ENCODE measurements at places on chromosomes 5 and 9. TPM values are rescaled to one million over a fixed set of nuclear protein-coding genes. Genes with fewer than 3 reads are reported as not detected.

- H3K27me3 ChIP-seq: no peaks in the 10 kb centered on the region
- H3K4me3 ChIP-seq: peak within 1 kb of the TSS; percentile 77
- H3K36me3 ChIP-seq: no peaks in the 10 kb centered on the region
- H3K27ac ChIP-seq: peak within 1 kb of the TSS; percentile 75
- H3K4me1 ChIP-seq: peaks cover 6% of the 10 kb centered on the region
- peak; percentile 78 for DNase-seq
Observed at GRCh38 chr5:178859625-178860521, at the start of gene ZNF354B. TSS of gene ZNF354B (plus strand) at chr5:178859953. CDS start at chr5:178861048, 1,095 bp downstream.

- H3K4me3 ChIP-seq: no peak overlapping the region
- no peak for DNase-seq
- peaks cover 10% of the 10 kb centered on the region for H3K4me1 ChIP-seq
Observed at GRCh38 chr5:133110709-133111108, 58.9 kb downstream of the HSPA4 start.

GRCh38 chr9:98635374-98635773 lies 73.4 kb downstream of the GABBR2 start:
- no peaks in the 10 kb centered on the region for H3K4me1 ChIP-seq
- DNase-seq: no peak
- H3K4me3 ChIP-seq: no peak overlapping the region
- no peak overlapping the region for H3K27ac ChIP-seq
- H3K27me3 ChIP-seq: no peaks in the 10 kb centered on the region

GRCh38 chr9:1938675-1939170 lies 76.4 kb upstream of the SMARCA2 start:
- H3K4me1 ChIP-seq: no peaks in the 10 kb centered on the region

DNA sequence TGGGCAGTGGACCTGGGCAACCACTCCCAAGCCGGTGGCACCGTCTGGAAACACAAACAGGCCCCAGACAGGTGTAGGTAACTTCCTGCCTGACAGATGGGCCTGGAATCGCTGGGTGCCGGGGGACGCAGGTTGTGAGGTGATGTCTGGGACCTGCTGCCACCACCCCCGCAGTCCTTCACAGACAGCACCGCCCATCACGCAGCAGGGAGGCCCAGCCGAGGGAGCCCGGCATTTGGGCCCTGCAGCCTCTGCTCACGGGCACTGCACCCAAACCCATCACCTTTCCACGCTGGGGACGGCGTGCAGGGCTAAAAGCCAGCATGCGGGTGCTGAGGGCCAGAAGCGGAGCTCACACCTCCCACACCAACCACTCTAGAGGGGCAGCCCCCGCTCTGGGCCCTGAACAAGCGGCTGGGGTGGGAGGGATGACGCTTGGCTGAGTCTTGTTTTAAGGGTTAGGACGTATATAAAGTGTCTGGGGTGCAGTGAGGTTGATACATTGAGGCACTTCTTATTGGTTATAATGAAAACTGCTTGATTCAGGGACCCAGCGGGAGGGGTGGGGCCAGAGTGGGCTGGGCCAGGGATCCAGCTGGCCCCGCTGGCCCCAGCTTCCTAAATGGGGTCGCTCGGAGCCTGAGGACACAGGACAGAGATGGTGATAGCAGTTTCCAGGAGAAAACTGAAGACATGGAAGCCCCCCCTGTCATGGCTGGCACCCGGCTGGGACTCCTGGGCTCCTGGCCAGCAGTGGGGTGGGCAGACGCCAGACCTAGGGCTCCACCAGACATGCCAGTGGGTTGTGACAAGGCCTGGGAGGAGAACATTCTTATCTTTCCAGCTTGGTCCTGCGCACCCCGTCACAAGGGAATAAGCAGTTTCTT lies 11.3 kb downstream of the MYMK start:
- DNase-seq: no peak
- peaks cover 4% of the 10 kb centered on the region for H3K4me1 ChIP-seq
- no peak overlapping the region for H3K4me3 ChIP-seq
- no peaks in the 10 kb centered on the region for H3K27me3 ChIP-seq
- no peak overlapping the region for H3K27ac ChIP-seq

GRCh38 chr9:8237096-8237495 lies 437.5 kb upstream of the DMAC1 start:
- no peaks in the 10 kb centered on the region for H3K4me1 ChIP-seq
- no peaks in the 10 kb centered on the region for H3K27me3 ChIP-seq
- H3K4me3 ChIP-seq: no peak overlapping the region
- no peak overlapping the region for H3K27ac ChIP-seq
- no peak for DNase-seq

- H3K4me1 ChIP-seq: peaks cover 11% of the 10 kb centered on the region
- DNase-seq: peak; percentile 16
- no peak overlapping the region for H3K27ac ChIP-seq
- no peaks in the 10 kb centered on the region for H3K36me3 ChIP-seq
Observed at GRCh38 chr5:113293068-113293974, 141.5 kb downstream of the TSSK1B start.

DNA sequence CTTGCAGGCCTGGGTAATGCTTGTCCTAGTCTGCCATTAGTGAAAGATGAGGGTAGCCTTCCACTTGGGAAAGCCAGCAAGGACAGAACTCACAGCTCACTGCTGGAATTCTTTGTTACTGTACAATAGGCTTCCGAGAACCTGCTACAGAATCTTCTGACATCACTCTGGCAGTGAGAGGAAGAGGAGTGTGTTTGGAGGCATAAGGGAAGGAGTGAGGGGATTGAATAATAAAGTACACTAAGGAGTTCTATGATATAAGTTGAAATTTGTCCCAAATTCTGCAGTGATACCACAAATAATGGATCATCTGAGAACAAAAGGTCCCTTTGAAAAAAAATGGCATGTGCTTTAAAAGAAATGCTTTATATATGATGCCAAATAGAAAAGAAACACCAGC lies at the start of gene SPATA9:
SPATA9 (minus strand) TSS at position 101 of the 400 bp plus-strand sequence. CDS start 137 bp downstream, outside the sequence.
- no peak within 1 kb of the TSS for H3K4me3 ChIP-seq
- DNase-seq: no peak
- no peaks in the 10 kb centered on the region for H3K36me3 ChIP-seq
- no peak within 1 kb of the TSS for H3K27ac ChIP-seq
- no peaks in the 10 kb centered on the region for H3K27me3 ChIP-seq
- H3K4me1 ChIP-seq: no peaks in the 10 kb centered on the region

GRCh38 chr9:69936427-69936826 lies 107.2 kb upstream of the MAMDC2 start:
- H3K4me1 ChIP-seq: no peaks in the 10 kb centered on the region
- no peaks in the 10 kb centered on the region for H3K27me3 ChIP-seq
- no peak for DNase-seq
- H3K4me3 ChIP-seq: no peak overlapping the region

DNA sequence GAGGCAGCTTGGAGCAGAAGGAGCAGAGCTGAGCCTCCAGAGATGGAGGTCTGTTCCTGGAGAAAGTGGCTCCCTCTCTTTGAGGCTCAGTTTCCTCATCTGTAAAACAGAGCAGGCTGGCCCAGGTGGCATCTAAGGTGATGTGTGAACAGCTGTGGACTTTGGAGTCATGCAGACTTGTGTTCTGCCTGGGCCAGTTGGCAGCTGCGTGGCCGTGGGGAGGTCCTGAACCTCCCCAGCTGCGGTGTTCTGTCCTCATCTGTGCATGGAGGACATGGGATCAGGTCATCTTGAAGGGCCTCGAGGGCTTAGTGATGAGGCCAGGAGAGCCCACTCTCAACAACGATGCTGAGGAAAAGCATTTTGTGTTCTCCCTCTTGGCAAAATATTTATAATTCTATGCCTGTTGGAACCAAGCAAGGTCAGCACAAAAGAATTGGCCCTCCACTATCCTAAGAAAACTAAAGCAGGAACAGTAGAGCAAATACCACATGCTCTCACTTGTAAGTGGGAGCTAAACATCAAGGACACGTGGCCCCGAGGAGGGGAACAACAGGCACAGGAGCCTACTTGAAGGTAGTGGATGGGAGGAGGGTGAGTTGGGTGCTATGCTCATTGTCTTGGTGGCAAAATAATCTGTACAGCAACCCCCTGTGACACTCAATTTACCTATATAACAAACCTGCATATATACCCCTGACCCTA lies 63.2 kb upstream of the COL15A1 start:
- no peak overlapping the region for H3K27ac ChIP-seq
- no peaks in the 10 kb centered on the region for H3K27me3 ChIP-seq
- no peaks in the 10 kb centered on the region for H3K36me3 ChIP-seq
- no peak for DNase-seq

- no peak for DNase-seq
- H3K4me3 ChIP-seq: no peak overlapping the region
- no peaks in the 10 kb centered on the region for H3K4me1 ChIP-seq
- H3K36me3 ChIP-seq: no peaks in the 10 kb centered on the region
Observed at GRCh38 chr5:126694403-126694802, 82.5 kb upstream of the LMNB1 start.

DNA sequence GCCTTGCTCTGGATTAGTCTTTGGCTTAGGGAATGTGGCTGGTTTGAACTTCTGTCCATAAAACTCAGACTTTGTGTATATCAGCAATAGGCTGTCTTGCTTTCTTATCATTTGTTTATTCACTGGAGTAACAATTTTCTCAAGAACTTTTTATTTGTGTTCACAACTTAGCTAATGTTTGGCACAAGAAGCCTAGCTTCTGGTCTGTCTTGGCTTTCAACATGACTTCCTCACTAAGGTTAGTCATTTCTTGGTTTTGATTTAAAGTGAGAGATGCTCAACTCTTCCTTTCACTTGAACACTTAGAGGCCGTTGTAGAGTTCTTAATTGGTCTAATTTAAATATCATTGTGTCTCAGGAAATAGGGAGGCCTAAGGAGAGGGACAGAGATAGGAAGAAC lies 4.9 kb downstream of the FBXO38 start:
- H3K36me3 ChIP-seq: no peaks in the 10 kb centered on the region
- H3K27me3 ChIP-seq: no peaks in the 10 kb centered on the region
- H3K4me3 ChIP-seq: no peak overlapping the region

- H3K4me3 ChIP-seq: no peak overlapping the region
- no peaks in the 10 kb centered on the region for H3K27me3 ChIP-seq
- H3K4me1 ChIP-seq: no peaks in the 10 kb centered on the region
- H3K27ac ChIP-seq: no peak overlapping the region
- H3K36me3 ChIP-seq: peaks cover 35% of the 10 kb centered on the region
Observed at GRCh38 chr9:734831-735511, 106.5 kb upstream of the DMRT1 start.

- DNase-seq: peak; percentile 16
- no peak overlapping the region for H3K27ac ChIP-seq
- H3K27me3 ChIP-seq: no peaks in the 10 kb centered on the region
- H3K4me1 ChIP-seq: peaks cover 3% of the 10 kb centered on the region
Observed at GRCh38 chr5:171484460-171484899, 65.0 kb downstream of the FGF18 start.

The TPPP gene
- 0.31 TPM for polyA plus RNA-seq

The ANKRD34B gene
- not detected for polyA plus RNA-seq

The HARS2 gene
- 23.5 TPM for polyA plus RNA-seq
